Peyer's patch (tissue), 4 donors: ENCODE measurements at places on chromosomes 6 and 20.

GRCh38 chr6:74103417-74103816, 407.4 kb downstream of the CD109 start:
- DNase-seq: no peak

DNA sequence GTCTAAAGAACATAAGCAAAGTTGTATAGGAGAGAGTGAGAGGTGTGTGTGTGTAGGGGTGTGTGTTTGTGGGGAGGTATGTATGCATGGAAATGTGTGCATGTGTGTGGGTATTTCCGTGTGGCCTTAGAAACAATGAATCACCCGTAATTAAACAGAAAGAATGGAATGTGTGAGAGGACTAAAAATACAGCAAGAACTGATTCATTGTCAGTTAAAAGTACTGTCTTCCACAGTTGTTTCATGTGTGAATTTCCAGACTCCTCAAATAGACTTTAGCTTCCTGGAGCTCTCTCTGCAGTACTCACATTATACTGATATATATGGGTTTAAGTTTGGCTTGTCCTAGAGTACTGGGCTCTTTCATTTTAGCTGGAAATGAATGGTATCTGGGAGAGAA, 145.7 kb downstream of the RIMS1 start:
- no peak for DNase-seq

- no peak for DNase-seq
These were observed 471.3 kb downstream of the UTRN start for GRCh38 chr6:144756469-144756868.

GRCh38 chr6:133809406-133809805, 79.5 kb upstream of the TCF21 start:
- no peak for DNase-seq

- no peak for DNase-seq
These were observed 272.8 kb downstream of the MAFB start for GRCh38 chr20:40416274-40416673.

GRCh38 chr6:1390946-1391799, 1.8 kb downstream of the FOXF2 start:
- DNase-seq: no peak

DNA sequence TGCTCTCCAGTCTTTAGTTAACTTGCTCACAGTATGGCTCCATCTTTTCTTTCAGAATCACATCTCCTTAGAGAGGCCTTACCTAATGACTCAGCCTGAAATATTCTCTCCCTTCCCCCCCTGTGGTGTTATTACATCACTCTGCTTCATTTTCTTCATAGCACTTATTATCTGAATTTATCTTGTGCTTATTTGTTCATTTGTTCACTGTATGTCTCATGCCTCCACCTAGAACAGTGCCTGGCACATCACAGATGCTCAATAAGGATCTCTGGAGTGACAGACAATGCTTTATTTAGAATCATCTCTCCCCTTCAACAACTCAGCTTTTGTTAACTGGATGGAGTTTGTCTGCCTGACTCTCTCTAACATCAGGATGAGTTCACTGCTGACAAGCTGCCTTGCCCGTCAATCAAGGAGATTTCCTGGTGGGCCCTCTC, 96.6 kb upstream of the MAN1A1 start:
- no peak for DNase-seq

- no peak for DNase-seq
These were observed at the start of gene TPBG for GRCh38 chr6:82363428-82364086. Gene TPBG (plus strand): TSS chr6:82363817. CDS start chr6:82364962, 1,145 bp downstream.

DNA sequence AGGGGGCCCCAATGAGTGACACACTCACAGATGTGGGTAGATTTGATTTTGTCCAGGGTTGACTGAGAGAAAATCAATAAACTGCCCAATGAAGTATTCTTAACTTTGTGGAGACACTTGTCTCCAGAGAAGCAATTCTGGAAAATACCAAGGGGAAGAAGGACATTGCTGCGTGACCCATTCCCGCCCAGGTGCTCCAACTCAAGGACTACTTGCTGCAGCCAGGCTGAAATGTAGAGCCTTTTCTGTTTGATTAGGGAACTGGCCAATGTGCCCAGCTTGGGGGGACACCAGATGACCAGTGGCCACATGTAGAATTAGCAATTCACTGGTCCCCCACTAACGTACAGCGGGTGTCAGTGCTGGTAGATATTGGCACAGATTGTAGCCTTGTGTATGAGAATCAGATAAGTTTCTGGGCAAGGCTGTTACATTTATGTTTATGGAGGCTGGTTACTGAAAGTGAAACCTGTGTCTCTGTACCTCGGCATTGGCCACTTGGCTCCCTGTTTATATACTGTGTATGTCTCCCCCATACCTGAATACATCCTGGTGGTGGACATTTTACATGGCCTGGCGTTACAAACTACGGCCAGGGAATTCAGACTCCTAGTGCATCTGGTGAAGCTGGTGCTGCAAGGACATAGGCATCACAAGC, 32.3 kb downstream of the HDDC2 start:
- no peak for DNase-seq
